ENCODE measurements at places on chromosomes 2 and 18. TPM values are rescaled to one million over a fixed set of nuclear protein-coding genes. Genes with fewer than 3 reads are reported as not detected.
A peak's percentile ranks its signal among the peaks of the same experiment; 100 is the strongest.

GRCh38 chr2:181036848-181037603 is 56.6 kb downstream of the UBE2E3 start:
- DNase-seq, result no peak

SERPINB5 gene
- 40.1 TPM for total RNA-seq

GRCh38 chr2:173978447-173978846 is 13.3 kb upstream of the SP3 start:
- no peak for DNase-seq

- peak; percentile 49 for DNase-seq
Observed at GRCh38 chr2:20093263-20094141, 42.1 kb upstream of the LAPTM4A start.

- no peak for DNase-seq
Observed at GRCh38 chr2:200305797-200306195, 697 bp upstream of the SPATS2L start.

DNA sequence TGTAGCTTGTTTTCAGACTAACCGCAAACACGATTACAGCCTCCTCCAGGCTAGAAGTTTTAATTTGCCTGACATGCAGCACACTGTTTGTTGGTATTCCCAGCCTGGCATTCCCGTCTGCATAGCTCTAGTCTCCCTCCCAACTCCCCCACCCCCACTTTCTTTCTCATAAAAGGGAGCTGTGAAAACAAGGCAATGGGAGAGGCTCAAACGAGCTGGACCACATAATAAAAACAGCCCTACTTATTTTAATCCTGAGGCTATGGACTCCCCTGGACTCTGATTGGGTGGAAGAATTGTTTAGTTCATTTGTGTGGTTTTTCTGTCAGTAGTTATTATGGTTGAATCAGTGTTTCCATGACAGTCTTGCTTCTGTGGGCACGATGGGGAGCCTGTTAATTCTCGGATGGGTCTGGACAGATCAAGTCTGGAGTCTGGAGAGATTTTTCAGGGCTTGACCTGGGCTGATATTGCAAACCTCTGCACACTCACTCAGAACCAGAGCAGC is 1.2 kb downstream of the STON1 start:
- peak; percentile 35 for DNase-seq

ANKRD30B gene
- total RNA-seq, result not detected

DNA sequence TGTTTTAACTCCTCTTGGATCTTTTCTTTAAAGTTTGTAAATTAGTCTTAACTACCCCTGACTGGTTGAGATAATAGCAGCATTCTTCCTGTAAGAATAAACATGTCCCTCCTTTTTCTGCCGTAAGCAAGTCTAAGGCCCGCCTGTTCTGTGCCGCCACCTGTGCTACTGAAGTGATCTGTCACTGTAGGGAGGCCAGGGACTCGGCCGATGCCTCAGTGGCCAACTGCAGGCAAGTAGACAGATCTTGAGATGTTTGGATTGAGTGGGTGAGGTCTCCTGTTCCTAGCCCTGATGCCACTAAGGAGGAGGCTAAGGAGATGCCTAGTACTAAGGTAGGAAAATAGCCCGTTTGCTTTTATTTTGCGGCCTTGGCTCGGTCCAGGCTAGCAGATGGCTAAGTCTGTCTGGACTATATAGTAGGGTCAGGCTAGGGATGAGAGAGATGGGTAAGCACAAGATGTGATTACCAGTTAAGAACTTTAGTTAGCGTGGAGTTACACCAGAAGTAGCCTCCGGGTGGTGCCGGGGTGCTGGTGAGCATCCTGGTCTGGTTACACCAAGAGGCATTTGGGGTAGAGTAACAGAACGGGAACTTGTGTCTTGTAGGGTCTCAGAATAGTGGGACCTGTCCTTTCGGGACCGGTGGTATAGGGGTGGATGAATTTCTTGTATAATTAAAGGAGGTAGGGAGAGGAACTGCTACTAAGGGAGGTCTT is 584.2 kb downstream of the SUCLG1 start:
- DNase-seq, result no peak

DNA sequence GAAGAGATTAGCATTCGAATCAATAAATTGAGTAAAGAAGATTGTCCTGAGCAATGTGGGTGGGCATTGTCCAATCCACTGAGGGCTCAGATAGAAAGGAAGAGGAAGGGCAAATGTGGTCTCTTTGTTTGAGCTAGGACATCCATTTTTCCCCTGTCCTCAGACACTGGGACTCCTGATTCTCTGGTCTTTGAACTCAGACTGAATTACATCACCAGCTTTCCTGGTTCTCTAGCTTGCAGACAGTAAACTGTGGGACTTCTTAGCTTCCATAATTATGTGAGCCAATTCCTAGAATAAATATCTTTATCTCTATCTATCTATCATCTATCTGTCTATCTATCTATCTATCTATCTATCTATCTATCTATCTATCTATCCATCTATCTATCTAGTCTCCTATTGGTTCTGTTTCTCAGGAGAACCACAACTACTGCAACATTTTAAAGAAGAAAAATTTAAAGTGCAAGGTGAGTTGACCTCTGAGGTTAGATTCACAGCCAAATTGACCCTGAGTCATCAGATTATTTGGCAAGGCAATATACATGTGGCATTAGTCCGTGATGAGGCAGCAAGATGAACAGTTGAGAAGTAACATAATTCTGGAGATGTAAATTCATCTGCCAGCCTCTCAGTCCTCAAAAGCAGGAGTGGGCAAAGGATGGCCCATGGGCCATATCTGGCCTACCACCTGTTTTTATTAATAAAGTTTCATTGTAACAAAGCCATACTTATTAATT is 191.4 kb downstream of the PDE11A start:
- no peak for DNase-seq

DNA sequence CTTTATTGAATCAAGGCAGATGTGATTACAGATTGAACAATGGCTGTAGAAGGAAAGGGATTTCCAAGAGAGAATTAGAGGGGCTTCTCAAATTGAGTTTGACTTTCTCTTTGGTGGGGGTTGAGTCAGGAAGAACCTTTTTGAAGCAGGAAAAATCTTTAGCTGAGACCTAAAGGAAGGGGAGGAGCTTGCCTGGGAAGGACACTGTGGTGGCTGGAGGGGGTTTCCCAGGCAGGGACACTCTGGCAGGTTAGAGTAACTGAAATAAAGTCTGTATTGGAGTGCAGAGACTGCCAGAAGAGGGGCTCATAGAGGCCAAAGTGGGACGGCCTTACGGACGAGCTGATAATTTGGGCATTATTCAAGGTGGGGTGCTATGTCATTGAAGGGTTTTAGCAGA is 69.3 kb downstream of the NEDD4L start:
- DNase-seq, result no peak

DNA sequence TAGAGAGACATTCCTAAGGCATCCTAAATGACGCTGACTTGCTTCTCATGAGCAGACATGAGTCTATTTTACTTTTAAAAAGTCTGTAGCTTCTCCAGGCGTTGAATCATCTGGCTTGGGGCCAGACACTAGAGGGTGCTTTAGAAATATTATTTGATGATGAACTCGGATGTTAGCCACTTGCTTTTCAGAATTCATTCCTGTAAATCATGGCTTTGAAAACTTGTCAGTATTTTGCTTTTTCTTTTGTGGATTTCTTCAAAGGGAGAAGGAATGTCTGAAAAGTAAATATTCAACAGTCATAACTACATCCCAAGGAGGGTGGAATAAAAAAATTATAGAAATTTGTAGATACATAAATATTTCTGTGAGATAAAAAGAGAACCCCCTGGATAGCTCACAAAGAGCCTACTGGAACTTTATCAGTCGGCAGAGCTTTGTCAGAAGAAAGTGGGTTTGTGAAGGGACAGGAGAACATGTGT is 370.8 kb downstream of the OSR1 start:
- DNase-seq, result peak; percentile 67

GRCh38 chr18:73563345-73563744 is 584.3 kb downstream of the FBXO15 start:
- no peak for DNase-seq

PDCD1 gene
- not detected for total RNA-seq

GRCh38 chr2:146258071-146258470 is 1586.8 kb upstream of the ACVR2A start:
- no peak for DNase-seq

DNA sequence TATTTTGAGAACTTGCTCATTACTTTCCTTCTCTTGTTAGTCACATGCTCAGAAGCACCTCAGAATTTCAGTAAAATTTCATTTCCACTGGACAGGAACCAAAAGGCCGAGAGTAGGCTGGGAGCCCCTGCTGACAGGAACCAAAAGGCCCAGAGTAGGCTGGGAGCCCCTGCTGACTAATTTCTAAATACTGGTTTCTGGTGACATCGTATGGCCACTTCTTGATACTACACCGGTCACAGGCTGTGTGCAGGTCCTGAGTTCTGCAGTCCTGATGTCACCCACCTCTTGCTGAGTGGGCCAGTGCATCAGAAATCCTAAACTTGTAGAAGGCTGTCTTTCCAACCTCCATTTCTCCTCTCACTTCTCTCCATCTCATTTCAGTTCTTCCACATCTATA is 17.7 kb upstream of the EN1 start:
- peak; percentile 43 for DNase-seq

- DNase-seq, result no peak
Observed at GRCh38 chr2:232418466-232419244, 12.0 kb downstream of the ALPG start.

- DNase-seq, result no peak
Observed at GRCh38 chr2:66438498-66438833, 3.5 kb downstream of the MEIS1 start.

DNA sequence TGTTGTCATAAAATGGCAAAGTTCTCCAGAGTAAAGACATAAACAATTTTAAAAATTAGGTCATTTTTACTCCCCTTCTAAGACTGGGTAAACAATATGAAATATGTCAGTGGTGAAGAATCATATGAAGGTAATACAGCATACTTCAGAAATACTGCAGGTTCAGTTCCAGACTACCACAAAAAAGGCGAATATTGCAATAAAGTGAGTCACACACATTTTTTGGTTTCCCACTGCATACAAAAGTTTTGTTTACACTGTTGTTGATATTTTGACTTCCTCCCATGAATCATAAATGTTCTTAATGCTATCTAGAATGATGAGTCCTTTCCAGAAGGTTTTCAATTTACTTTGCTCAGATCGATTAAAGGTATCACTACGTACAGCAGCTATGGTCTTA is 73.5 kb downstream of the SMC6 start:
- no peak for DNase-seq

DNA sequence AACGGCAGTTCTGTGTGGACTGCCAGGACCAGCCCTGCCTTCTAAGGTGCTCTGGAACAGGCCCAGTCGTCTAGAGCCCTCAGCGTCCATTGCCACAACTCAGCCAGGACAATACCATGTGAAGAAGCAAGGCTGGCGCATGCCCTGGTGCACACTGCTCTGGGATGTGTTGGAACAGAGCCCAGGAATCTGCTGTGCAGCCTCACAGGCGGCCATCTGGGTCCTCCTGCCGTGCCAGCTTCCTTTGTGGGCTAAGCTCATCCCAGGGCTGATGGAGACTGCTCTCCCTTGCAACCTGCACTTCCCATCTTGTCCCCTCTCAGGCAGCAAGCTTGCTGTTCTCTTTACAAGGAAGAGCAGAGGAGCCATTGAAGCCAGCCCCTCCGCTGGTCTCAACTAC is 246.4 kb upstream of the PXDN start:
- DNase-seq, result no peak

DNA sequence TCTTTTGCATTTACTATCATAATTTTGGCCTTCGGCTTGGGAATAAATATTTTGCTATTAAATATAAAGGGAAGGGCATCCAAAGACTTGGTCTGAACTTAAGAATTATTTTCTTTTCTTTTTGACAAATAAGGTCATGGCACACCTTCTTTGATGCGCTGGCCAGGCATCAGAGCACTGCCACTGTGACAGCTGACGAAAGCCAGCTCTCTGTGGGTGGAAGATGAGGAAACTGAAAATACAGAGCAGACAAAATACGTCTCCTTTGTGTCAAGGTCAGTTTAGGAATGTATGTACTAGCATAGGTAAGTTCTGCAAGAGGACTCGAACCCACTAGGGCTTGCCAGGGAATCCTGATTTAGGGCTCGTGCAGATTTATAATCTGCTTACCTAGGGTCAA is 155.9 kb upstream of the MEIS1 start:
- DNase-seq, result no peak

DNA sequence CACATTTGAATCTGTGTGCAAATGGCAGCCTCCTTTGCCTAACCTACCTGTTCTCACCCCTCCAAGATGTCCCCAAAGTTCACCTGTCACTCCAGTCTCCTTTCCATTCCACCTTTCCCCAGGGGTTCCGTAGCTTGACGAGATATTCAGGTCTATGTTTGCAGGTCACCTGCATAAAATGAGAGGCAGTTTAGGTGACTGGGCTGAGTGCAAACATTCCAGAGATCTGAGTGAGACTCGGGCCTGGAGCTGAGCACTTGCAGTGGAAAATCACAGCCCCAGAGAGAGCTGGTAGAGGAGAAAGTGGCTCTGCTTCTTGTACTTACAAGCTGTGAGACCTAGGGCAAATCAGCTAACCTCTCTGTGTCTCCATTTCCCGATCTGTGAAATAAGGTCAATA is 20.1 kb downstream of the CAPN14 start:
- no peak for DNase-seq

CD226 gene
- not detected for total RNA-seq

GMCL1 gene
- 16.9 TPM for total RNA-seq

DNA sequence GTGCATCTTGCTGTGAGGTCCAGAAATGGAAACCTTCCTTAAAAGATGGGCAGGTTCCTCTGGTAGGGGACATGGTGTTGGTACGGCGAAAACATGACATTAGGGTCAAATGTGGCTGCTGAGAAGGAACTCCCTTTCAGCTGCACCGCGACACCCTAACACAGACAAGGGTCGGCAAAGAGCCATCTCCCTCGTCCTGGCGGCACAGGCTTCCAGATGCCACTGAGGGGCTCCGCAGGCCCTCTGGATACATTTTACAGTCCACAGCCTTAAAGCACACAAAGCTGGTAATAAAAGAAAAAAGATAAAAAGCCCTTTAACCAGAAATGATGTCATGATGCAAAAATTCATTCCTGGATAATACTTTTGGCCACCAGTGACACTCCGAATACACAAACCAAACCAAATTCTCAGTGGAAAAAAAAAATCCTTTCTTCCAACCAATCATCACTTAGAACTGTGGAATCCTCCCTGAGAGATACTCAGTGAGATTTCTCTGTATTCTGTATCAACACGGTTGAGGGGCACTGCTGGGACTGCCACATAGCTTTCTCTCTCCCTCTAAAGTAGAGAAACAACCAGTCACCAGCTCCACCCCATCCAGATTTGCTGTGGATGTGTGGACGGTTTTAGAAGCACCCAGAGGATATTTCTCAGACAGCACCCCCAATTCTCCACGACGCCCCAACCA is 174.8 kb downstream of the HDAC4 start:
- DNase-seq, result no peak

All from Caki2 (cell line).